Skeletal muscle cell (primary cell): ENCODE measurements at places on chromosomes 5 and 9.

GRCh38 chr9:121825031-121825691, 173.7 kb downstream of the DAB2IP start:
- no peak for DNase-seq

DNA sequence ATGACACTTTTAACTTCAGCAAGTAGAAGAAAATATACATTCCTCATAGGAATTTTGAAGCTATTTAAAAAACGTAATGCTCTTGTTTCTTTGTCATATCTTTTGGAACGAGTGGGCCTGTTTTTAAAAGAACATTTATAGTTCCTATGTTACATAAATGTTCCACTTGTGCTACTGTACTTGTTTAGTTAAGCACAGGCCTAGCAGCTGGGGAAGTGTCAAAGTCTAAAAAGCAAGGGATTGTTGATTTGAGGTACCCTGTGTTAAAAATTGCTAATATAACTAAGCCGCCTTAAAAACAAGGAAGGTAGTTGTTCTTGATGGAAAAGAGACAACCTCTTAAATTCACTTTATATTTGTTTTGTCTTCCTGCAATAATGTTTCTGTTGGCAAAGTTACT, 27.2 kb upstream of the ELL2 start:
- no peak for DNase-seq

DNA sequence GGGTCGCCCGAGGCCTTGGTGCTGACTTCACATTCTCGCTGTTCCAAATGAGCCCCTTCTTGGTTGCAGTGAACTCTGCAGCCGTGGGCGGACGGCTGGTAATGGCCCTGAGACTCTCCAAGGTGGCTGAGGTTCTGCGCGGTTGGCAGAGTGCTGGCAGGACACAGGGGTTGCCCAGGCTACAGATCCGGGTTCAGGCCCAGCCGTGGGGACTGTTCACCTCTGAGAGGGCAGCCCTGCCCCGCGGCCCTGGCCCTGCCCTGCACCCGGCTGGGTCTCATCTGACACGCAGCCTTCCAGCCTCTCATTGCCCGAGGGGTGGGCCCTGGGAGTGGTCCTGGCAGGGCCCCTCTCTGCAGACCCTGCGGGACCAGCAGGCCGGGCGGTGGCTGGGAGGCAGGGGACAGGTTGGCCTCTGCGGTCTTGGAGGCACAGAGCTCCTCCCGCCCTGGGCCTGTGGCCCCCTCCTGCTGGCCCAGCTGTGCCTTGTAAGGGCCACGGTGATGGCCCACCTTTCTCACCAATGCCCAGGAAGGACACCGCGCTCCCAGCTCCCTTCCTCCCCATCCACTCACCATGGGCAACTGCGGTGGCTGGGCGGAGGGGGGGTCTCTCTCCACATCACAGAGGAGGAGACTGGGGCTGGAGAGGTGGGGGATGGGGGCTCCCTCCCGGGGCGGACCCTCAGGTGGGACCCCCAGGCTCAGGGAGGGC, 51.6 kb downstream of the AHRR start:
- DNase-seq = no peak

- DNase-seq = no peak
These were observed 75.5 kb upstream of the UNC5A start for GRCh38 chr5:176734756-176735342.

DNA sequence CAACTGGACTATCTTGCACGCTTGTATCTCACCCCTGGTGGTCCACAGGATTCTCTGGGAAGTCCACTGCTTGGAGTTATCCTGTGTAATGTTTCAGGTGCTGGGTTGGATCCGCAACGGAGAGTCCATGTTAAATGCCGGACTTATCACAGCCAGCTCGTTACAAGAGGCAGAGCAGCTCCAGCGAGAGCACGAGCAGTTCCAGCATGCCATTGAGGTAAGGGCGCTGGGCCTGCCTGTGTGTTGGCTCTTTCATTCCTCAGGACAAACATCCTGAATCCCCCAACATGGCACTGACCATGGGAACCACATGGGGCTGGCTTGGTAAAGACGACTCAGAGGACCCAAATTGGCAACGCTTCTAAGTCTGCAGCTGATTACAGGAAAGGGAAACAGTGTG, 214.8 kb upstream of the OTULINL start:
- no peak for DNase-seq

DNA sequence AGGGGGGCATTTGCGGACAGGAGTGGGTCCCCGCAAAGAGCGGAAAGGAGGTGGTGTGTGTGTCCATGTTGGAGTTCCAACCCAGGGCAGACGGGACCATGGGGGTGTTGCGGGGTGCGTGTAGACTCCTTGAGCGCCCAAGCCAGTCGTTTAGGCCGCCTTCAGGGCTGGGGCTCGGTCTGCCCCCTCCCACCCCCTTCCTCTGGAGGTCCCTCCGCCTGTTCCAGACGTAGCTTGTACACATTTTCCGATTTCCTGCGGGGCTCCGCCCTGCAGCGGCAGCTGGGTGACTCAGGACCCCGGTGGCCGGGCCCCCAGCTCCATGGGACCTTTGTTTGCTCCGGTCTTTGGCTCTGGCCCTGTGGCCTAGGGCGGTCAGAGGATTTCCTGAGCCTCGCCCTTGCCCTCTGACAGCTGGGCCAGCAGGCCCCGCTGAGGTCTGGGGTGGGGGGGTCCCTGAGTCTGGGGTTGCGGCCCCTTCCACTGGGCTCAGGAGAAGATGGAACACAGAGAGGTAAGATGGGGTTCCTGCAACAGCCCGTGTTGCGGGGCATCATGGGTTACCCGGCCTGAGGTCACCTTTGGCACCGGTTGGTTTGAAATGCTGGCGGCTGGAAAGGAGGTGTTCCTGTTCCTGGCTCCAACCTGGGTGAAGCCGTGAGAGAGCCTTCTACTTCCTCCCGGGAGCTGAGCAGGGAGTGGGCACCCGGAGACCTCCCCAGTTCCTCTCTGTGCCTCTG, 1.5 kb downstream of the PKN3 start:
- no peak for DNase-seq

DNA sequence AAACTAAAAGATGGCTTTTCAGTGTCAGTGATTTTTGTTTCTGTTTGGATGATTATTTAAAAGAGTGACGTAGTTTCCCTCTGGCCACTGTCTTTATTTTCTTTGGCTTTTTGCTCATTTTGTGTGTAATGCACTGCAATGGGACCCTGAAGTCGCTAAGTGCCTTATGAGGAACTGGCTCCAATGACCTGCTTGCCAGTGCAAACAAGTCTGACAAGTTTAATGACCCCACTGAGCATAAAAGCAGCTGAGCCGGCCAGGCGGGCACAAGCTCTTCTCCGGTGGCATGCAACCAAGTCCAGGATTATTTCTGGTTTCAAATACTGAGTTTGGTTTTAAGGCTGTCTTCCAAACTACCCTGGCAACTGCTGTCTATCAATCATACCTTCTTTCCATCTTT, 15.6 kb upstream of the GNA14 start:
- no peak for DNase-seq

DNA sequence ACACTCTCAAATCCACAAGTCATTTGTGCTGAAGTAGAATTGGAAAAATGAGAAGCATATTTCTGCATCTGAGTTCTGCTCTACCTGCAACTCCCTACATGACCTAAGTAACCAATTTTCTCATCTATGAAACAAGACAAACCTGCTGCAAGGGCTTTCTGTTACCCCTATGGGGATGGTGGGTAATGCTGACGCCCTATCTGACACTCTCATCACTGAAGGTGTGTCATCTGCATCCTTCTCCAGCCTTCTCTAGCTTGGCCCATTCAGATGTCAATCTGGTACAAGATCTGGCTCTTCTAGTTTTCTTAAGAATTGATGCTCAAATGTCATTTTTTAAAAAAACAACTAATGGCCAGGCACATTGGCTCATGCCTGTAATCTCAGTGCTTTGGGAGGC, 73.8 kb downstream of the RFX3 start:
- DNase-seq = no peak

DNA sequence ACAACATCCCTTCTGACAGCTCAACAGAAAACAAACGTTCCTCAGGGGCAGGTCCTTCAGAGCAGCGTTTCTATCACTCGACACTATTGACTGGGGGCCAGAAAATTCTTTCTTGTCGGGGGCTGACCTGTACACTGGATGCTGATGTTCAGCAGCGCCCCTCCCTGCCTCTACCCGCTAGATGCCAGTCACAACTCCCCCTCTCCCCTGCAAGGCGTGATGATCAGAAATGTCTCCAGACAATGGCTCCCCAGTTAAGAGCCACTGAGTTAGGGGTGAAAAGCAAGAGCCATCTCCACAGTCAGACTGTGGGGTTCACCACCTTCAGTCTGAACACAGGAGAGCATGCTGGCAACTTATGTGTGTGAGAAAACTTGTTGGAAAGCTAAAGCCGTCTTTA, 39.8 kb downstream of the SERINC5 start:
- DNase-seq = no peak

- DNase-seq = no peak
These were observed 143.9 kb downstream of the OR2K2 start for GRCh38 chr9:111186021-111186530.

- no peak for DNase-seq
These were observed 10.8 kb downstream of the C5orf15 start for GRCh38 chr5:133957591-133957990.

- no peak for DNase-seq
These were observed 9.9 kb downstream of the SRP19 start for GRCh38 chr5:112870966-112871365.

- no peak for DNase-seq
These were observed 40.0 kb downstream of the G3BP1 start for GRCh38 chr5:151811593-151812321.

GRCh38 chr9:73683862-73684591, 532.4 kb downstream of the ANXA1 start:
- peak; percentile 48 for DNase-seq

GRCh38 chr9:110591526-110591925, 12.0 kb upstream of the SVEP1 start:
- no peak for DNase-seq

GRCh38 chr9:96509848-96510247, 59.9 kb downstream of the HABP4 start:
- DNase-seq = no peak

GRCh38 chr5:59180515-59180914, 597.6 kb downstream of the RAB3C start:
- DNase-seq = no peak

GRCh38 chr5:112919972-112920371, 2.1 kb downstream of the REEP5 start:
- DNase-seq = no peak

DNA sequence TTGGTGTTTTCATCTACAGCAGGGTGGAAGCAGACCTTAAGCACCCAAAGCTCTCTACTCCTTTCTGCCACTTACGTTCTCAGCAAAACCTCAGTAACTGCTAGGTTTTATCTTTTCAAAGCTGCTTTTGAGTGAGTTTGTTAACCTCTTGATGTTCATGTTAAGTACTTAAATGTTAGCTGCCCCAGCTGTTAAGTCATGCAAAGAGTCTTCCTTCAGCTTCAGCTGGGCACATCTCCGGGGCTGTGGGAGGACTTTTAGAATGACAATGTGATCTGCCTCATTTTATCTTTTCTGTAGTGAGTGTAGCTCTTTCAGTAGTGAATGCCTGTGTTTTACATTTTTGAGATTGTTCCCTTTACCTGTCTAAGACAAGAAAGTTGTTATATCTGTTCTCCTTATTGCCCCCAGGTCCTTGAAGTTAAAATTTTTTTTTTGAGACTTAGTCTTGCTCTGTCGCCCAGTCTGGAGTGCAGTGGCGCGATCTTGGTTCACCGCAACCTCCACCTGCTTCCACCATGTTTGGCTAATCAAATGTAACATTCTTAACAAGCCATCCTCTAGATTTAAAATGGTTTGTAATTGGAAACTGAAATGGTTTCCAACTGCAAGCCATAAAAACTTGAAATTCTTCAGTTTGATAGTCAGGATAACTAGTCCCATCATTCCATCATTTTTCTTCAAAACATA, 19.6 kb downstream of the KDM4C start:
- no peak for DNase-seq

DNA sequence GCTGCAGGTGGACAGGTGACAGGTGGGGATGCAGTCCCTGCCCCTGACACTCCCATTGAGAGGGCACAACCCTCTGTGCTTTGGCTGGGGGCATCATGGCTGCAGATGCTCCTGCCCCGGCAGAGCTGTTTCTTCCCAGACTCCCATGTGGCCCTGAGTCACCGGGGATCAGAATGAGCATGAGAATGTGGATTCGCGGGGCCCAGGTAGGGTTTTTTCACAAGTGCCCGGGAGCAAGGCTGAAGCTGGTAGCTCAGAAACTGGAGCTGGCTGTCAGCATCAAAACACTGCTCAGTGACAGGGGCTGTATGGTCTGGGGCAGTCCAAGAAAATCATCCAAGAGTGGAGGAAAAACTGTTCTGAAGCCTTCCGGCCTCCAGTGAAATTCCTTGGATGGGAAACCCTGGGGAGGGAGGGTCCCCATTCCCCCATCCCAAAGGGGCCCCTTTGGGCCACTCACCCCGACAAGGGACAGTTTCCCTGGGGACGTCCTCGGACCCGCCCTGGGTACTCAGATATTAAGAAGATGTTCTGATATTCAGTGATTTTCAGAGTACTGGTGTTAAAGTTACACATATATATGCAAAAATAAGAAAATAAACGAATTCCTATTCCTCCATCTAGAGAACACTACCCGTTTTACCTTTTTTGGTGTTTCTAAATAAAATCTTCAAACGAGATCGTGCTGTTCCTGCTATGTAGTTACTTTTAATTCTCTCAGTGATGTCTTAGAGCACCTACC, 120.1 kb upstream of the LPCAT1 start:
- DNase-seq = no peak

GRCh38 chr5:152529440-152529839, 124.4 kb upstream of the NMUR2 start:
- no peak for DNase-seq

DNA sequence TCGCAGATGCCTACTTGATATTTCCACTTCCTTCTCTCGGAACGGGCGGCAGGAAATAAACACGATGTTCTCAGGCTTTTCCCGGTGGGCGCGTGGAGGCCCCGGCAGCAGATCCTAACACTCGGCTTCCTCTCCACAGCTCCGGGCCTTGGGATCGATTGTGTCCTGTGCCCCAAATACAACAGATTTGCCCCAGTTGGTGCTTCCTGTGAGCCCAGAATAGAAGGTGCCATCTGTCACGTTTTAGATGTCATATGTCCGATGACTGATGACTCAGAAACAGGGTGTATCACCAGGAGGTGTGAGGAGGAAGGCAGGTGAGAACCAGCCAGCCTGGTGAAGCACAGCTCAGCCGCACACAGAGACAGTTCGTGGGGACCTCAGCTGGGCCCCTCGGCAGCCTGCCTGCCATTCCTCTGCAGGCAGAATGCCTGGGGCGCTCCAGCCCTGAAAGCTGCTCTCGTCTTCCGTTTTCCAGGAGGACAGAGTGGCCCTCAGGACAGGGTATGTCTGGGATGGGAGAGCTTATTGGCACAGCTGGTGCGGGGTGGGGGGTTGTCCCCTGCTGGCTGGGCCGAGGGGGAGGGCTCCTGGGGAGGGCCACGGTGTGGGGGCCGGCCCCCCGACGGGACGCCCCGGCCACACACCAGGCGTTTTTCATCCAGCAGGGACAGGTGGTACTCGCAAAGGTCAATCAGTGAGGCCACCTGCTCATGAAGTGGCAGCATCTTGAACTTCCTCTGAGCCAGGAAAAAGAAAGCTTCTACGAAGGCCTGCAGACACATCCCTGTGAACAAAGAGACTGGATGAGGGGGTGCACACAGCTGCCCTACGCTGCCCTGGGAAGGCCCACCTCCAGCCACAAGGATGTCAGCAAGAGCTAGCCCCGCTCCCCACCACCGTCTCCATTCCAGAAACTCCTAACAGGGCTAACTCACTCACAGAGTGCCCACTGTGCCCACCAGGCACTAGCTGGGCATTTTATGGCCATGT, 171.0 kb downstream of the DAB2IP start:
- DNase-seq = no peak
